CD4-positive, alpha-beta T cell treated with Interleukin-6 at 100 ng/mL for 8 hours (primary cell): ENCODE measurements at places on chromosomes 6 and 20.

DNA sequence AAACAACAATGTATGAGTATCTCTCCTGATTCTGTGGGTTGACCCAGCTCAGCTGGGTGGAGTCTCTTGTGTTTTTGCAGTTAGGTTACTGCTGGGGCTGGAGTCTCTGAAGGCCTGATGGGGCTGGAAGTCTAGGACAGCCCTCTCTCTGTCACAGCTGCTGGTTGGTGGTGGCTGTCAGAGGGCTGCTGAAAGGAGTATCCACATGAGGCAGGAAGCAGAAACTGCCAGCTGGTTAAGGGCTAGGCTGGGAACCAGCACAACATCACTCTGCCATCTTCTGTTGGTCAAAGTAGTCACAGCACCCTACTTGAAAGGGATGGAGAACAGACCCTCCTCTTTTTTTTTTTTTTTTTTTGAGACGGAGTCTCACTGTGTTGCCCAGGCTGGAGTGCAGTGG, 10.0 kb upstream of the PACSIN1 start:
- DNase-seq, result no peak

DNA sequence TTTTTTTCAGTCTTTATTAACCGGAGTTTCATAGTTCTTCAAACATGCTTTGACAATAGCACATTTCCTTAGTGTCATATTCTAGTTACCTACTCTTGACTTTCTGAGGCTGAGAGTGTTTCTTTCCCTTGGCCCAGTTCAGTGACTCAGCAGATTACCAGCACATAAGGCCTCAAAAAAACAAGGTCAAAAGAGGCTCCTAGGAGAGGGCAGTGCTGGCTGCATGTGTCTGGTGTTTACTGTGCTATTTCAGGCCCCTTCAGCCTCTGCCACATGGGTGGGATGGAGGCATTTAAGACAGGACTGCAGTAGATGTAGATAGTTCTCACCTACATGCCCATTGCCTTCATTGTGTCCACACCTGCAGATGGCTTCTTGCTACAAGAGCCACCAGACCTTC, 198.2 kb upstream of the SSTR4 start:
- DNase-seq, result no peak

GRCh38 chr6:14518515-14519217, 401.1 kb downstream of the CD83 start:
- no peak for DNase-seq

DNA sequence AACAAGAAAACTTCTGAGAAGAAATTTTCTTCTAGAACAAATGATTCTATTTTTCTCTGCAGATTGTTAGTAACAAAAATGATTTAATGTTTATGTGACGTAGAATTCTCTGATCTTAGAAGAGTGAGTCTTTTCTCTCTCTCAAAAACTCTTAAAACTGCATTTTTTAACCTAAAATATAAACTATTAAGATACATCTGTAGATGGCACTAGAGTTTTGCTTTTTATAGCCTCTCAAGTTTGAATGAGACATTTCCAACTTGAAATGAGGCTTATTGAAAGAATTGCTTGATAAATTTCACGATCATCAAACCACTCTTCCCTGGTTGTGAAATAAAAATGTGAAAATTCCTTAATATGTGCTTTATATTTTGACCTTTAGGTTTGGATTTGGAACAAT, 53.8 kb downstream of the PHF3 start:
- DNase-seq, result no peak

DNA sequence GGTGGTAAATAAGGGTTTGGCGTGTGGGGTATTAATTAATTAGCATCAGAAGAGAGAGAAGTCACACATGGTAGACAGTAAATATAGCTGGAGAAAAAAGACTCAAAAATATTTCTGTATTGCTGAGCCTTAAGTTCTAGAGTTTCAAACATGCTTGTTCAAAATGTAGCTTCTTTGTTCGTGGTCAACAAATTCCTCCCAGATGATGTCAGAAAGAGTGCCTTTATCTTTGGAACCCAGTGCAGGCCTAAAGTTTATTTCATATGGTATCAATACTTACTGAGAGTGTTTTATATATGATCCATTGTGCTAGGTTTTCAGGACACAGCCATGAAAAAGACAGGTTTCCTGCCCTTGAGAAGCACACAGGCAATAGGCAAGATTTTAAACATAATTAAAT, 18.3 kb downstream of the MARCKS start:
- DNase-seq, result no peak

- DNase-seq, result no peak
Observed at GRCh38 chr6:7769702-7770101, 43.8 kb downstream of the BMP6 start.

DNA sequence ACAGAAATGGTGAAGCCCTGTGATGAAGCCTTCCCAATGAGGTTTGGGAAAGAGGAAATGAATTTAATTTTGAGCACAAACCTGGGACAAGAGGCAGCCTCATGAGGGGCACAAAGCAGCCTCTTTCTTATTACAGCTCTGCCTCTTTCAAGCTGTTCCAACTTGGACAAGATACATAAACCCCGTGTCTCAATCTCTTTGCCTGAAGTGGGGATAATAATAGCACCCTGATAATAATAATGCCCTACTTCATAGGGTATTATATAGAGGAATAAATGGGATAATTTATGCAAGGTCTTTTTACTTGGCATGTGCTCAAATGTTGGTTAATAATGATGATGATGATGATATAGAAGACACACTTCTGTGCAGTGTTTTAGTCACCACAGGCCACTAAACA, 91.1 kb upstream of the PLN start:
- DNase-seq, result no peak

- DNase-seq, result no peak
Observed at GRCh38 chr6:129497481-129498441, 212.2 kb downstream of the ARHGAP18 start.

DNA sequence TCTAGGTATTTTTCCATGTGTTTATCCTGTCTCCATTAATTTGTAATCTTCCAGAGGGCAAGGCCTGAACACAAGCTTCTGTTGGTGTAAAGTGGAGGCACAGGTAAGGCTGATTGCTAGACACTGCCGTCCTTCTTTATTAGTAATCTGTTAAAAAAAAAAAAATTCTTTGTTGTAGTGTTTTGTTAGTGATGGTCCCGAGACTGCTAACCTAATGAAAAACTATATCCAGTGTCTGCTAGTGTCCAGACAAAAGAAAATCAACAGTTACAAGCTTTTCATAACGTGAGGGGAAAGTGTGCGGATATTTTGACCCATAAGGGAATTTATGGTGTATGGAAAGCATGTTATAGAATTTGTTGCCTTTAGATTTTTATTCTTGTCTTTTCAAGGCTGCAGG, 4.2 kb upstream of the HIVEP1 start:
- DNase-seq, result no peak

- DNase-seq, result no peak
Observed at GRCh38 chr6:7918403-7918802, 7.8 kb upstream of the TXNDC5 start.

- no peak for DNase-seq
Observed at GRCh38 chr6:131998255-131998982, 47.2 kb upstream of the CCN2 start.

DNA sequence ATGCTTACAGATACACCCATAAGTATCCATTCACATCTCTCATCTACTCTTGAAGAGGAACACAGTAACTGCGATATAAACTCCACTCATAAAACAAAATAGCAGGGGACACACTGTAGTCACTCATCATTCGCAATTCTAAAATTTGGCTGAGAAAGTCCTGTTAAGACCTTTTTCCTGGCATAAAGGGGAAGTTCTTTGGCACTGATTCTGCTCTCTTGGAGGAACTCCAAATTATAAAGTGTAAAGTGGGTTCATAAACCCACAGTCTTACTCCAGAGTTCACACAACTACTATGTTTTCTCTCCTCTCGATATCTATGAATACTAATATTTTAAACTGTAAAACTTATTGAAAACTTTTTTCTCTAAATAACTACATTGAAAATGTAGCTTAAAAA, 80.6 kb downstream of the ADGB start:
- DNase-seq, result no peak

DNA sequence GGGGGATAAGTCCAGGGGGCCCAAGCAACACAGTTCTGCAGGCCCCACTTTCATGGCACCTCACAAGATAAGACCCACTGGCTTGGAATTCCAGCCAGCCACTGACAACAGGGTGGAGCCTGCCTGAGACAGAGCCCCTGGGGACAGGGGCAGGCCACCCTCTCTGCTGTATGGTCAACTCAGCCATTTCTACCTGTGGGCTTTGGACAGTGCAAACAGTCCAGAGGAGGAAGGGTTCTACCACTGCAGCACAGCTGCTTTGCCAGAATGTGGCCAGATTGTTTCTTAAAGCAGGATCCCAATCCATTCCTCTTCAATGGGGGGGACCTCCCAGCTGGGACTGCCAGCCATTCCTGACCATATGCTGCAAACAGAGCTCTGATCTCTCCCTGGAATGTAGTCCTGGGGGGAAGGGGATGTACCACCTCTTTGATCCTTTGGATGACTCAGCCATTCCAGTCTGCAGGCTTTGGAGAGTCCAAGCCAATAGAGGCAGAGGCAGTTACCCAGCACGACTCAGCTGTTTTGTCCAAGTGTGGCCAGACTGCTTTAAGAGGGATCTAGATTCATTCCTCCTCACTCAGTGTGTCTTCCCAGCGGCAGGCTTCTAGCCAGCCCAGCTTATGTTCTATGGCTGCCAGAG, 842.2 kb downstream of the EPHA7 start:
- no peak for DNase-seq

GRCh38 chr6:37170273-37171200, 585 bp downstream of the PIM1 start:
- peak; percentile 27 for DNase-seq

- DNase-seq, result no peak
Observed at GRCh38 chr6:15254070-15254975, 8.5 kb downstream of the JARID2 start.

- no peak for DNase-seq
Observed at GRCh38 chr6:75114195-75114594, 91.7 kb downstream of the COL12A1 start.

DNA sequence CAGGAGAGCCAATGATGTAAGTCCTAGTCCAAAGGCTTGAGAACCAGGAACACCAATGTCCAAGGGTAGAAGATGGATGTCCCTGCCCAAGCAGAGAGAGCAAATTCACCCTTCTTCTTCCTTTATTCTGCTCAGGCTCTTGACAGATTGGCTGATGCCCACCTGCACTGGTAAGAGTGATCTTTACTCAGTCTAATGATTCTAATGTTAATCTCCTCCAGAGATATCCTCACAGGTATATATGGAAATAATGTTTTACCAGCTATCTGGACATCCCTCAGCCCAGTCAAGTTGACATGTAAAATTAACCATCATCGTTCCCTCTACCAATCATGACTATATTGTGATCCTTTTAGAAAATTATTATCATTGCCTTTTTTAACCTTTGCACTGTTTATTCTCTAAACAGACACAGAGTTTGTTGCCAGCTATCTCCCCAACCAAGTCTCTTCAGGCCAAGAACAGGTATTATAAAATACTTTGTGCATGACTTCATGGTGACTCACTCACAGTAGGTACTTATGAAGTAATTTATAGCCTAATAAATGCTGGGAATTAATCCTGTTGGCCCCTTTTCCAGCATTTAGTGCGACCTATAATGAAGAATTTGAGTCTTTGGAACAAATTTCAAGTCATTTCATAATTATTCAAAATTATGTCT, 26.2 kb upstream of the TSHZ2 start:
- no peak for DNase-seq

DNA sequence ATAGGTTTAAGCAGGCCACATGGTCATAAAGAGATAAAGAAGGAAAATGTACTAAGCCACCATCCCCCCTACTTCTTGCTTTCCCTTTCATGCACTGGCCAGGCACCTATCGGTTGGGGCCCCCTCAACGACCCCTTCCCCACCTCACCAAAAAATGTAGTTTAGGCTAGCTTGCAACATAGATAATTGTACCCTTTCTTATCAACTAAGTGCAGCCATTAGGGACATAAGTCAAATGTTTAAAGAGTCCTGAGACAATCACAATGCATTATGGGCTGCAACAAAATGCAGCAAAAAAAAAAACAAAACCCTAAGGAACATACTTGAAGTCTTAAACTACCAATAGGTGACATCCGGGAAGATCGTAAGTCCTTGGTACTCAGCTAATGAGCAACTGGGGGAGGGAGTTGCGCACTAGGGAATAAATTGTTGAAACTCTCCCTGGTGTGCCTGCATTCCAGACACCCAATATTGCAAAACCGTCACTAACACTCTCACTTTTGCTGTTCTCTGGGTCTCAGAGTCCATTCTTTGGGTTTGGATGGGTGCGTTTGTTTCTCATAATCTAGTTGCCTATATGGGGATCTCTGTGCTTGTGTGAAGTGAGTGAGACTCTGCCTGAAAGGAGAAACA, 12.4 kb upstream of the HLA-G start:
- DNase-seq, result no peak

DNA sequence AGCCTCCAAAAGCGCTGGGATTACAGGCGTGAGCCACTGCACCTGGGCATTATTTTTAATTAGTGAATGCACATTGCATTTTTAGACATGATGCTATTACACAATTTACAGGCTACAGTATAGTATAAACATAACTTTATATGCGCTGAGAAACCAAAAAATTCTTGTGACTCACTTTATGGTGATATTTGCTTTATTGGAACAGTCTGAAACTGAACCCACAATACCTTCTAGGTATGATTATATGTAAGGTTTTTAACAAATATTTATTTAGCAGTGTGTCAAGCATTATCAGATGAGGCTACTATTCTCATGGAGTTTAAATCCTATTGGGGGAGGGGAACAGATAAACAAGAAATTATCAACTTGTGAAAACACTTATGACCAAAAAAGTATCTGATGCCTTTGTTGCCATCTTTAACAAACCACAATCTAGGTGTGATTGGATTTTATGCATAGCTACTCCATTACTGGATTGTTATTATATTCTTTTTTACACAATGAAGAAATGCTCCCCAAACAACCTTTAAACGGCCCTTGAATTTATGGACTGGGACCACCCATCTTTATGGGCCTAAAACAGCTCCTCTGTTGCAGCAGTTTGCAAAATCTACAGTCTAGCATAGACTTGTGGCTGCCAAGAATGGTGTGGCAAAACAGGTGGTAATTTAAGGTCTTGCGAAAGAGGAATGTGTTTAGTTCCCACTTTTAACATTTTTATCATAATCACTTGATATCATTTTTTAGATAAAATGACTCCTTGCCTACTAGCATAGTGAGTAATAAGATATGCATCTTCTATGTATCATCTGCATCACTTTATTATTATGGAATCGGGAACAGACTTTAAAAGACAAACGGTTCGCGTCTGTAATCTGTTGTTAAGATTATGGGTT, 159.2 kb upstream of the C6orf118 start:
- DNase-seq, result no peak
